ENCODE measurements at places on chromosomes 4 and X. TPM values are rescaled to one million over a fixed set of nuclear protein-coding genes. Genes with fewer than 3 reads are reported as not detected.

The RHOXF2 gene
- not detected for total RNA-seq

GRCh38 chr4:158813113-158813512 lies 44.3 kb downstream of the FNIP2 start:
- DNase-seq: no peak

- DNase-seq: peak; percentile 75
Observed at GRCh38 chrX:154515966-154516655, at the start of gene FAM3A. Gene FAM3A (minus strand): TSS chrX:154516232. CDS start chrX:154515772, 460 bp downstream.

The CYSLTR1 gene
- not detected for total RNA-seq

GRCh38 chr4:18057821-18058533 lies 36.4 kb upstream of the LCORL start:
- DNase-seq: no peak

DNA sequence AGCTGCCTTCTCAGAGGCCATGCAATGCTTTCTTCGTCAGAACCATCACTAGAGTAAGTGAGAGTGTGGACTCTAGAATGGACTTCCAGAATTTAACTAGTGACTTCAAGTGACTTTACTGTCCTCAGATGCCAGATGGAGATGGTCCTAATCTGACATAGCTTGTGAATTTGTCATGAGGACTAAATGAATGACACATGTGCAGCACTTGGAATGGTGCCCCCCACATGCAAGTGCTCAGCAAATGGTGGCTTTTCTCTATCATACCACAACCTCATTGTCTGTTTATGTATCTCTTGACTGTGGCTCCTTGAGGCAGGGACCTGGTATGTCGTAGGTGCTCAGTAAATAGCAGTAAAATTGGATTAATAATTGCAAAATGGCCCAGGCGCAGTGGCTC lies 91.6 kb upstream of the STX18 start:
- DNase-seq: no peak

The SLC25A4 gene
- total RNA-seq: 61.0 TPM

The HSPA4L gene
- total RNA-seq: 13.1 TPM

DNA sequence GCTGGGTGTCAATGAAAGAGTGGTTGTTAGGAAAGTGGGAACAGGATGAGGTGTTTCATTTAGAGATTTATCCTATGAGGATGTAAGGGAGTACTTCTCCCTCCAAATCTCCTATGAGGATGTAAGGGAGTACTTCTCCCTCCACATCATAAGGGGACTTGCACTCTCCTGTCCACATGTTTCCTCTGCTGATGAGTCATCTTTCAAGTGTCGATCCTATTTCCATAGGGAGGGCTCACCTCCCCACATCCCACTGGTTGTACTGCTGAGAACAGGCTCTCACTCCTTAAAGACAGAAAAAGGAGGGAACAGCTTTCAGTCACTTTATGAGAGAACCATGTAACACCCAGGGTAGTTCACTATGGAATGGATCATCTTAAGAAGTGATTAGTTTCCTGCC lies 65.0 kb downstream of the INPP4B start:
- no peak for DNase-seq

The ACE2 gene
- not detected for total RNA-seq

GRCh38 chr4:165450871-165451270 lies 72.1 kb downstream of the CPE start:
- DNase-seq: no peak

DNA sequence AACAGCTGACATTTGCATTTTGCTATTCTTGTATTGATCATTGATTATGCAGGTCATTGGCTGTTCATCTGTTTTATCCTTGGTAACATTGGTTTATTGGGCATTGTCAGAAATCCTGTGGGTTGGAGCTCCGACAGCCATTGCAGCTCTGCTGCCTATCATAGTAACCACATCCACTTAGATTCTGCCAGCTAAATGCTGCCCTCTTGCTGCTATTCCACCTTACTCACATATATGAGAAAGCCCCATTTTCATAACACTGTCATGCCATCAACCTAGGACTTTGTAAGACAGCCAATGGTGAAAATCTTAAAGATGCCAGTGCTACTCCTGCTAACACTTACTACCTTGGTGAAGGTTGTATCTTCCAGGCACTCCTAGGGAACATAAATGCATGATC lies 187.3 kb upstream of the CXCL13 start:
- no peak for DNase-seq

GRCh38 chrX:100720301-100720700 lies 11.6 kb downstream of the SYTL4 start:
- no peak for DNase-seq

GRCh38 chr4:89305712-89306437 lies 1.7 kb downstream of the GPRIN3 start:
- DNase-seq: no peak

The AKAP14 gene
- not detected for total RNA-seq

The AR gene
- 3.6 TPM for total RNA-seq

The OCRL gene
- total RNA-seq: 9.7 TPM

GRCh38 chrX:111309083-111309482 lies 38.8 kb upstream of the CAPN6 start:
- DNase-seq: no peak

The CLDN24 gene
- not detected for total RNA-seq

The PPM1K gene
- 9.5 TPM for total RNA-seq

The STS gene
- total RNA-seq: 1.9 TPM

The ATP1B4 gene
- not detected for total RNA-seq

DNA sequence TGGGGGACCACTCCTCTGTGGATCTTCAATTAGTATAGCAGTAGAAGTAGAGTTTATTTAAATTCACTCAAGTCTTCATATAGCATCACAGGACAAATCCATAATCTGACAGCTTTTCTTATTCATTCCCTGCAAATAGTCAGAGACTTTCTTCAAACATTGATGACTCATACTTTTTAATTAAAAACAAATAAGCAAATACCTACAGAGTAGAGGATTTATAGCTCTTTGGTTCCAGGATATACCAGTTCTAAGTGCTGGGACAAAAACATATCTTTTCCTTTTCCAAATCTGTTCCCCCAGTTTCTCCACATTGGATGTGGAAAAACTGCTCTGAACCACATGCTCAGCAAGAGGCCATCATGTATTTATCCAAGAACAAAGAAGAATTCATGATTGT lies 24.1 kb downstream of the EMCN start:
- DNase-seq: peak; percentile 35

The PYURF gene
- 233 TPM for total RNA-seq

DNA sequence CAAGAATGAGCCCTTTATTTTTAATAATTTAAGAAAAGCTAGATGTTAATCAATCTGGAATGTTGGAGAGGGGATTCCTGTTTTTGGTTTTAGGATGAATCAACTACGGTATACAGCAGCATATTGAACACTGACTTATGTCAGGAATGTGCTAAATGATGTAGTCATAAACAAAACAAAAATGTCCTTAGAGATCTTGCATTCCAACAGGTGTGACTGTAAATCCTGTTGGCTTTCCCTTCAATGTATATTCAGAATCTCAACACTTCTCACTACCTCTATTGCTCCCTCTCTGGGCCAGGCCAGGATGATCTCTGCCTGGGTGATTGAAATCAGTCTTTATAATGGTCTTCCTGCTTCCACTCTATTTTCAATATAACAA lies 37.8 kb upstream of the BDH2 start:
- DNase-seq: peak; percentile 10

The RHOXF1 gene
- total RNA-seq: not detected
